Hindlimb muscle (tissue), 1 donor: ENCODE measurements at places on chromosomes 13 and 19. TPM values are rescaled to one million over a fixed set of nuclear protein-coding genes. Genes with fewer than 3 reads are reported as not detected.
A peak's percentile ranks its signal among the peaks of the same experiment; 100 is the strongest.

DNA sequence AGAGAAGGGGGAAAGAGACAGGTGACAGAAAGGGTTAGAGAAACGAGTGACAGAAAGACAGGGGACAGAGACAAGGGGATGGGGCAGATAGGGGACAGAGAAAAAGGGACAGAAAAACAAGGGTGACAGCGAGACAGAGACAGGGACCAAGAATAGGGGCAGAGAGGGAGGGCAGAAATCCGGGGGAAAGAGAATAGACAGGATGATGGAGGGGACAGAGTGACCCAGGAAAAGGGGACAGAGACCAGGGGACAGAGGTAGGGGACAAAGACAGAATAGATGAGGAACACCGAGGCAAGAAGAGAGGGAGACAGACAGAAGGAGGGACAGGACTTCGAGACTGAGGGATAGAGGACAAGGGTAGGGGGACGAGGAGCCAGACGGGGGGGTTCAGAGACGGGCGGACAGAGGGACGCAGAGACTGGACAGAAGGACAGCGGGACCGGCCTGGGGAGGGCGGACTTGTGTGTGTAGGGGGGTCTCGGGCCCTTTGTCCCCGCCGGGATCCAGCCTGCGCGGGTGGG is 593 bp downstream of the CADM4 start:
- no peak for DNase-seq

DNA sequence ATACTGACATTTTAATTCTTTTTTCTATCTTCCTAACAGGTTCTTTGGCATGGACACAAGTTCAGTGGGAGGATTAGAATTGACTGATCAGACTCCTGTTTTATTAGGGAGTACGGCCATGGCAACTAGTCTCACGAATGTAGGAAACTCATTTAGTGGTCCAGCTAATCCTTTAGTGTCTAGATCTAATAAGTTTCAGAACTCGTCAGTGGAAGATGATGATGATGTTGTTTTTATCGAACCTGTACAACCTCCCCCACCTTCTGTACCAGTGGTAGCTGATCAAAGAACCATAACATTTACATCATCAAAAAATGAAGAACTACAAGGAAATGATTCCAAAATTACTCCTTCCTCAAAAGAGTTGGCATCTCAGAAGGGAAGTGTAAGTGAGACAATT is 34.5 kb downstream of the ZMYM2 start:
- no peak for DNase-seq

PCDH20 gene
- 2.3 TPM for polyA plus RNA-seq

DNA sequence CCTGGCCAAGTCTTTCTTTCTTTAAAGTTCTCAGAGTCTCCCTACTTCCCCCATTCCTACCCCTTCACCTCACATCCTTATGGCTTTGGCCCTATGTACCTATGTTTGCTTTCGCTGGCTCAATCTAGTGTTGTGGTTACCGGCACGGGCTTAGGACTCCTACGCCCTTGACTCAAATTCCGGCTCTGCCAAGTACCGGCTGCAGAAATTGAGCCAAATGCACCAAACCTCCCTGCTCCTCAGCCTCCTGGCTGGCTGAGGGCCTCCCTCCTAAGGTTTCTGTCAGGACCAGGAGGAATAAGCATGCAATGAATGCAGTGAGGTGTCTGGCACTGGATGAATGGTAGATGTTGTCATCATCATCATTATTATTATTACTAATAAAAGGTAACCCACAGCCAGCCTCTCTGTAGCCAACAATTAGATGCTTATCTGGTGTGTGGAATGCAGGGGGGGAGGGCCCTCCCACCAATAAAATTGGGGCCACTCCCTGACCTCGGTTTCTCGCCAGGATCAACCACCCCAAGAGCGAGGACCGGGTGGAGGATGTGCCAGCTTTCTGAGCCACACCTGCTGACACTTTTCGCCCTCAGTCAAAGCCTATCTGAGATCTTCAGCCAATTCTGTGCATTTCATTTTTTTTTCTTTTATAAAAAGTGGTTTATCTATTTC is 20.7 kb downstream of the KLK5 start:
- no peak for DNase-seq

DNA sequence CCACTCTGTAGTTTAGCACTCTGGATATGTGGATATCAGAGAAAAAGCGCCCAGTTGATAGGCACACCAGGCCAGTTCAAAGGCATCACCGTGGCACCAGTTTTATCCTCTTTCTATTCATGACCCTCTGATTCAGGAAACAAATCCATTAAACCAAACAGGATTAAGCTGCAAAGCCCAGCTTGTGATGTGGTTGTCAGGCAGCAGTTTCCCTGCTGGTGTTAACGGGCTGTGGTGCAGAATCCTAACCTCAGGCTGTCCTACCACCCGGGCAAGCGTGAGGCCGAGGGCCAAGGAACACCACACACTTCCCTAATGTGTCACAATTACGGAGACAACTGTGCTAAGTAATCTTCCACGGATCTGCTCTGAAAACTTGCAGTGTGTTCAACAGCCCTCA is 209.1 kb downstream of the OLFM4 start:
- DNase-seq, result no peak

DNA sequence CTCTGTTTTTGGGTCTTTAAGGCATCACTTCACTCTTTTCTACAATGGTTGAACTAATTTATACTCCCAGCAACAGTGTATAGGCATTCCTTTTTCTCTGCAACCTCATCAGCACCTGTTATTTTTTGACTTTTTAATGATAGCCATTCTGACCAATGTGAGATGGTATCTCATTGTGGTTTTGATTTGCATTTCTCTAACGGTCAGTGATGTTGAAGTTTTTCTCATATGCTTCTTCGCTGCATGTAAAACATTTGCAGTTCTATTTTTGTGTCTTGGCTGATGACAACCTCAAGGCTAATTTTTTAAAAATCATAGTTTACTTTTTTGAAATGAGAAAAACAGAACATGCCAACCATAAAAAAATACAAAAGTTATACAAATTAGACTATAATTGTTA is 258.2 kb upstream of the EDNRB start:
- DNase-seq, result no peak

PSPN gene
- 0.80 TPM for polyA plus RNA-seq

GRCh38 chr13:39494006-39494405 is 109.0 kb downstream of the LHFPL6 start:
- DNase-seq, result no peak

- DNase-seq, result no peak
These were observed 179.2 kb downstream of the NHLRC3 start for GRCh38 chr13:39217471-39217870.

ZNF66 gene
- 3.3 TPM for polyA plus RNA-seq

DNA sequence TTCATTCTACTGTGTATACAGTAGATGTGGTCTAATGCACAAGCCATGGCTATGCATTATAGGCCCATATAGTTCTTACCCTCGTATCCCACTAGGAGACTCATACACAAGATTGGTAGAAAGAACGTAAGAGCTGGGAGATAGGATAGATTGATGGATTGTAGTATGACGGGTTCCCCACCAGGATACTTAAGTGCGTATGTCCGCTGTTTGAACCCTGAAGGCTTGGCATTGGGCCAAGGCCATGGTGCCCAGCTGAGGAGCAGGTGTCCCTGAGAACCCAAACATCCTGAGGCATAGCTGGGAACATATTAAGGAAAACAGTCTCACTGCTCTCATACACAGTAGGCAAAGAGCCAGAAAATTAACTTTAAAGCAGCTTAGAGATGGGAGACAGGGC is 617.5 kb upstream of the KLF12 start:
- DNase-seq, result no peak

- no peak for DNase-seq
These were observed 266.3 kb downstream of the LMO7 start for GRCh38 chr13:75902166-75903104.

GRCh38 chr19:41871573-41872383 is 5.3 kb upstream of the CD79A start:
- no peak for DNase-seq

GRCh38 chr13:98014766-98015165 is 61.3 kb downstream of the IPO5 start:
- DNase-seq, result no peak

CEACAM3 gene
- polyA plus RNA-seq, result not detected

GRCh38 chr13:39012608-39013007 is 22.0 kb upstream of the STOML3 start:
- DNase-seq, result no peak

LRG1 gene
- 0.43 TPM for polyA plus RNA-seq

DNA sequence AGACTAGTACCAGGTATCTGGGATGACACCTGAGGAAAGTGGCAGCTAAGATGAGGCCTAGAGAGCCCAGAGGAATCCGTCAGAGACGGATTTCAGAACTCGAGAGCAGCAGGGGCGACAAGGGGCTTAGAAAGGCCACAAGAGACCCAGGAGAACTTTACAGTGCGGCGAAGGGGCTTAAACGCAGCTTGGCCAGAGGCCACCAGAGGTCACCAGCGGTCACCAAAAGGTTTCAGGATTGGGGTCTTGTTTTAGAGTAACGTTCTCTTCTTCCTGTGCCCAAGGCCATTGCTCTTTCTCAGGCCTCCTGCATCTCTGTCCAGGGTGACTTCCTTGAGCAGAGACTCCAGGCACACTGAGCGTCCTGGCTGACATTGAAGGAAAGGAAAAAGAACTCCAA is 2.2 kb downstream of the ZSCAN22 start:
- no peak for DNase-seq

GRCh38 chr19:3494051-3494450 is 6.4 kb downstream of the DOHH start:
- no peak for DNase-seq

ZNF554 gene
- 7.2 TPM for polyA plus RNA-seq

DNA sequence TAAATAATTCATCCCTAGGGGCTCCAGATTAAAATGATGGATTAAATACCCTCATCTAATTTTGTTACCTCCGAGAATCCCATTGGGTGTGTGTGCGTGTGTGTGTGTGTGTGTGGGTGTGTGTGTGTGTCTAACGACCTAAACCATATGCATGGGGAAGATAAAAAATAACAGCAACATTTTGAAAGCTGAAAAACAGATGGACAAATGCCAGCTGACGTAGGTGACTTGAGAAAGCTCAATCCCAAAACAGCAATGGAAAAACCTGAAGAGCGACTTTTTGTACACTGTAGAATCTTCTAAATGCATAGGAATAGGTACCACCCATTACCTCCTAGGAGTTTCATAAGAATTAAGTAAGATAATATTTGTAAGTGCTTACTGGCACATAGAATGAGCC is 8.7 kb upstream of the RPL21 start:
- DNase-seq, result no peak

GRCh38 chr19:57075125-57075524 is 44.7 kb upstream of the USP29 start:
- no peak for DNase-seq

CABP5 gene
- polyA plus RNA-seq, result not detected

- no peak for DNase-seq
These were observed 17.8 kb upstream of the LATS2 start for GRCh38 chr13:21079221-21079620.

CGB5 gene
- polyA plus RNA-seq, result not detected

ATP1A3 gene
- polyA plus RNA-seq, result not detected

KRTDAP gene
- 6.6 TPM for polyA plus RNA-seq

GRCh38 chr19:8307400-8307964 is 676 bp downstream of the CD320 start:
- DNase-seq, result no peak

GRCh38 chr13:35894636-35895035 is 236.5 kb downstream of the DCLK1 start:
- DNase-seq, result no peak

KIR2DL3 gene
- not detected for polyA plus RNA-seq

DNA sequence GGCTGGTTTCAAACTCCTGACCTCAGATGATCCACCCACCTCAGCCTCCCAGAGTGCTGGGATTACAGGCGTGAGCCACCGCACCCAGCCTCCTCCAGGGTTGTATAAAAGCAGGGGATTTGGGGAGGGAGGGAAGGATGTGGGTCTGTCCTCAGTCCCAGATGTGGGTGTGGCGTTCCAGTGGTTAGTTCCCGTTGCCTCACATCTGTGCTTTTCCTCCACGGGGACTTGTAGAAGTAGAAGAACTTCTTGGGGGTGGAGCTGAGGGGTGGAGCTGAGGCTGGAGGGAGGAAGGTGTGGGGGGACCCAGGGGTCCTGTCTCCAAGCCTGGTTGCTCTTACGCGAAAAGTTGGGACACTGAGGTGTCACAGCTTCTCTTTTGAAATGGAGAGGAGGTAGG is 514 bp upstream of the MCEMP1 start:
- DNase-seq, result no peak

DNA sequence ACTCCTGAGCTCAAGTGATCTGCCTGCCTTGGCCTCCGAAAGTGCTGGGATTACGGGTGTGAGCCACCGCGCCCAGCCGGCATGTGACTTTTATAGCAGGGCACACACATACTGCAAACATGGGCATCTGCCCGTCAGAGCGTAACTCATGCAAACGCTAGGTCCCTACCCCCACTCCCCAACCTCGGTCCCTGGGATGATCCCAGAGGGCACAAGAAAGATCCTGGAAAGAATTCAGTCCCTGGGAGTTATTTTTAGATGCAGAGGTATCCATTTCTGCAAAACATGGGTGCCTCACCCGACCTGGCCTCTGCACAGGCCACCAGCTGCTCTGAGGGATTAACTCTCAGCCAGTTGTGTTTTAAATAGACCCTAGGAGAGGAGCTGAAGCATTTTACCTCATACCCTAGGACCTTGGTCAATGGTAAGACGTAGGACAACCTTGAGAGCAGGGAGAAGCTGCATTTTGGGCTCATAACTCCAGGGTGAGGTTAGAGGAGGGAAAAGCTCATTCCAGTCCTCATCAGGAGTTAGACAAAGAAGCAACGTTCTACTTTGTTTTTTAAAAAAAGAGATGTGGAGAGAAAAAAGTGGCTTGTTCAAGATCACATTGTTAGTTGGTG is 10.8 kb downstream of the TMEM38A start:
- DNase-seq, result peak; percentile 6

UFM1 gene
- polyA plus RNA-seq, result 49.8 TPM

DNA sequence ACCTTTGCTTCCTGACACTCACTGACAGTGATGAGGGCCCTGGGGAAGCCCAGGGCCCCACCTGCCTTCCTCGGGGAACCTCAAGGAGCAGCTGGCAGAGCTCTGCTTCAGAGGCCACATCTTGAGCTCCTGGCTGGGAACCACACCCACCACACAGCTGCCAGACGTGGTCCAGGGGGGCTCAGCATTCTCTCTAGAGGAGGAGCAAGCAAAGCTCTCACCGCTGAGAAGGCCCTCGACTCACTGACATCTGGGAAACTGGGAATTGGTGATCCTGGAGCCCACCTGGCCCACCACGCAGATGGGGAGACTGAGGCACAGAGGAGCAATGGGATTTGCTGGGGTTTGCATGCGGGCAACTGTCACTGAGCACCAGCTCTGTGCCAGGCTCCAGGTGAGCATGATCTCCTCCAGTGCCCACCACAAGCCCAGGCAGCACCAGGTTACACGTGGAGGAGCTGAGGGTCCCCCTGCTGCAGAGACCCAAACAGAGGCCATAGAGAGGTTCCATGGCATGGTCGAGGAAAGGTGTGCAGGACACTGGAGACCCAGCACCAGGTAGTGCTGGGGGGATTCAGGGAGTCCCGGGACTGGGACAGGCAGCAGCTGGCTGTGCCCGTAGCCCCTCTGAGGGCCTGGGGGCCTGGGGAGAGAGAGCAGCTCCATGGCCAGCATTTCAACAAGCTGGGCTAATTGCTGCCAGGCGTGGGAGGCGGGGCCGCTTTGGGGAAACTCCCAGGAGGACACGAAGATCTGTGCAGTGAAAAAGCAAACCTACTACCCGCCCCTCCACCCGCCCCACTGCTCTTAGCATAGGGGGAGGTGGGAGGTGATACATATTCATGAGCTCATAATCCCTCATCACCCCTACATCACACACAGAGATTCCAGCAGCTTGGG is 33.4 kb downstream of the PEPD start:
- no peak for DNase-seq

GRCh38 chr19:36528921-36529518 is 949 bp upstream of the ZNF260 start:
- peak; percentile 8 for DNase-seq
